Uterus (tissue), 4 donors: ENCODE measurements at places on chromosomes 5 and 9. TPM values are rescaled to one million over a fixed set of nuclear protein-coding genes. Genes with fewer than 3 reads are reported as not detected.

GRCh38 chr5:178090856-178091255, 22.5 kb upstream of the N4BP3 start:
- H3K27me3 ChIP-seq, result no peaks in the 10 kb centered on the region
- H3K4me1 ChIP-seq, result no peaks in the 10 kb centered on the region
- DNase-seq, result no peak
- H3K36me3 ChIP-seq, result no peaks in the 10 kb centered on the region
- no peak overlapping the region for H3K27ac ChIP-seq

Gene PCDHA9
- 0.59 TPM for total RNA-seq

DNA sequence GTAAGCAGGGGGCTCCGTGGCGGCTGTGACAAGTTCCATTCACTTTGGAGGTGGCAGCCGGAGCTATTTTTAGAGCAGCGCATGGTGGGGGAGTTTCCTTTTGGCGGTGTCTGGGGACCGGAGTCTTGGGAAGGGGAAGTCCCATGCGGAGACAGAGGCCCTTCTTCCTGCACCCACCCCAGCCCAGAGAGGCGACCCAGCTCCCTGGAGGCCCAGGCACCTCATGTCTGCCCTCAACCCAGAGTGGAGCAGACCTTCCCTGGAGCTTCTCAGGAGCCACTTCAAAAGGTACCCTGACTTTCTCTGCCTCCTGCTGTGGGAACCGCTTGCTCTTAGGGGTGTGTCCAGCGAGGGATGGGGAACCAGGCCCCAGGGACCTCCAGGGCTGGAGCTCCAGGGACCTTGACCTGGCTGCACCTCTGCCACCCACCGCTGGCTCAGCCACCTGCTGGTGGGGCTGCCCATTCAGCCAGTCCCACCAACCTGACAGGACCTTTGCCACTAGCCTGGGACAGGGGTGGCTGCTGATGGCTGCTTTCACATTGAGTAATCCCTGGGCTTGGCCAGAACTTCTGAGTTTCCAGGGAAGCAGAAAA, 34.1 kb downstream of the NEK6 start:
- H3K4me1 ChIP-seq, result no peaks in the 10 kb centered on the region
- no peaks in the 10 kb centered on the region for H3K36me3 ChIP-seq
- H3K27ac ChIP-seq, result no peak overlapping the region
- no peaks in the 10 kb centered on the region for H3K27me3 ChIP-seq
- DNase-seq, result no peak
- no peak overlapping the region for H3K4me3 ChIP-seq

Gene PCDHGA10
- total RNA-seq, result 8.9 TPM

Gene RANBP3L
- 4.0 TPM for total RNA-seq

DNA sequence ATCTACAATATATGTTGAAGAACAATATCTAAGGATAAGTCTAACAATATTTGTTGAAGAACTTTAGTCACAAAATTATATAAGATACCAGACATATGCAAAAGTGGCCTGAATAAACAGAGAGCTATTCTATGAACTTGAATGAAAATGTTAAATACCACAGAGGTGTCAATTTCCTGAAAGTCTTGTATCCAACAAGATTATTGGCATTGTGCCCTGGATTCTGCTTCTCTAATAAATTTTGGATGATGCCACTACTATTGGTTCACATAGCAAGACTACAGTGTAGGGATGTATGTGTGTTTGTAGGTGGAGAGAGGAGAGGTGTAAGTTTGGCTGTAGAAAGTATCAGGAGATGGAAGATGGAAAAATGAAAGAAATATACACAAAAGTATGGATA, 731.8 kb upstream of the RGMB start:
- no peak for DNase-seq
- no peak overlapping the region for H3K4me3 ChIP-seq
- H3K36me3 ChIP-seq, result no peaks in the 10 kb centered on the region

DNA sequence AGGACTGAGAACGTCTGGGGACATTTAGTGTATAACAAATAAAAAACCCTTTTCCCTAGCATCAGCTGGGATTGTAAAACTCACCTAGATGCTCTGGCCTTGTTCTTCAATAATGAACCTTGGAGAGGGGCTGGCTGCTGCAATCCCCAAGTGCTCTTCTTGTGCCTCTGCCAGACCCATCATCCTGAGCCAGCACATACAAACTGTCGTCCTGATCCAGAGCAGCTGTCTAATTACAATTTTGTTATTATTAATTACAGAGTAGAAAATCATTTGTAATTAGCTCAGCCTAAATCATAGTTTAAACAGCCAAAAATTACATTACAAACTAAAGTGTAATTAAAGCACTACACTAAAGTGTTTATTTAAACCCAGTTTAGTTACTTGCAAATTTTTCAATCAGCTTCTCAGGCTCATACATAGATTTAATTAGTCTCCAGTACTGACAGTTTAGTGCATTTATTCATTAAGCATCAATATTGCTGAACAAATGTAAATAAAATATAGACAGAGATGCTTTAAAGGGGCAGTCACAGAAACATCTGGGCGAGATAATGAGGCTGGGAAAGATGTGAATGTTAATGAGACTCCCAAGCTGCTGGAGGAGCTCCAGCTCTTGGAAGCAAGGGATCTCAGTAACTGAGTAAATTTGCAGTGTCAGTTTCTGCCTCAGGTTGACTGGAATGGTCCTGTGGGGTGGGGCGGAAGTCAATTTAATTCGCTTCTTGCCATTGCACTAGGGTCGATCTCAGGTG, 632.3 kb upstream of the TLE4 start:
- H3K27me3 ChIP-seq, result no peaks in the 10 kb centered on the region
- H3K27ac ChIP-seq, result no peak overlapping the region
- H3K4me3 ChIP-seq, result no peak overlapping the region
- no peaks in the 10 kb centered on the region for H3K4me1 ChIP-seq
- no peaks in the 10 kb centered on the region for H3K36me3 ChIP-seq
